ENCODE measurements at places on chromosomes 6 and 20. TPM values are rescaled to one million over a fixed set of nuclear protein-coding genes. Genes with fewer than 3 reads are reported as not detected.

Gene UBE3D
- 7.0 TPM for total RNA-seq

Gene OR2B6
- not detected for total RNA-seq

Gene C2
- 1.3 TPM for total RNA-seq

Gene C6orf89
- total RNA-seq = 33.8 TPM

Gene TMEM244
- 1.1 TPM for total RNA-seq

Data from CD4-positive, CD25-positive, alpha-beta regulatory T cell (primary cell).